ENCODE measurements at places on chromosomes 1 and 21.
A peak's percentile ranks its signal among the peaks of the same experiment; 100 is the strongest.

DNA sequence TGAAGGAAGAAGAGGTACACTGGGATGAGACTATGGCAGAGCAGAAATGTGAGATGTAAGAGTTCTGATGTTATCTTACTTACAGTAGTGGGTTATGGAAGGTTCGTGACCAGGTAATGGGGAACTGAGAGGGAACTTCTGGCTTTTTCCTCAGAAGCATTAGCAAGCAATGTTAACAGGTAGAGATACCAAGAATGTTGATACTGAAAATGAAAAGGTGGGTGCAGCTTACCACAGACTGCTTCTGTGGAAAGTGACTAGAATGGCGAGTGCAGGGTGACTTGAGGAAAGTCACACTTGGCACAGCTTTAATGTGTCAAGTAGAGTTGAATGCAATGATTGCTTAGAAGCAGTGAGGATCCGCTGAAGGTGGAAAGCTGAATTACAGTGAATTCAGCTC lies 70.8 kb downstream of the PLA2G4A start:
- no peak for DNase-seq

DNA sequence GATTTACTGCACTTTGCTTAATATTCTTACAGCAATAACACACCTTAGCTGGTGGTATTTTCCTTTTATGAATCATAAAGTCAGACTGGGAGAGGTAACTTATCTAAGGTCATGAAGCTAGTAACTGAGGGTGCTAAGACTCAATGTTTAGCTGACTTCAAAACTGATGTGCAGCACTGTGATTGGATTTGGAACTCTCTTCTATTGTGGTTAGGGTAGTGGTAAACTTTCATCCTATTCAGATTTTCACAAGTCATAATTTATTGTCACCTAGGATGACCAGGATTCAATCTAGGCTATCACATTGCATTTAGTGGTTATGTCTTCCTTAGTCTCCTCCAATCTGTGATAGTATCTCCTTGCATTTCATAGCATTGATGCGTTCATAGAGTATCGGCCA lies 18.9 kb downstream of the EPB41 start:
- DNase-seq, result no peak

DNA sequence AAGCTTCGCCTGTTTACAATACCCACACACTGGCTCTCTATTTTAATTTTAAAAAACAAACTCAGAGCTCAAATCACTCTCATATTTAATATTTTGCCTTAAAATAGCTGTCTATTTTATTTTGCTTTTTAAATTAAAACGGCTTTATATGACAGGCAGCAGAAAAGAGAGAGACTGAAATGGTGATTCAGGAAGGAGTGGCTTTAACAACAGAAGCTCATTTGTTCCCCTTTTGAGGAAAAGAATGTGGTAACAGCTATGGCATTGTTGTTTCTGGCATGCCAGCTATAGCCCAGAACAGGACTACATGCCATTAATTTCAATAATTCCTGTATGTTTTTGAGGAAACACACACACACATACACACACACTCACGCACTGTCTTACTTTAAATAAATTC lies 234.2 kb upstream of the PTBP2 start:
- no peak for DNase-seq

DNA sequence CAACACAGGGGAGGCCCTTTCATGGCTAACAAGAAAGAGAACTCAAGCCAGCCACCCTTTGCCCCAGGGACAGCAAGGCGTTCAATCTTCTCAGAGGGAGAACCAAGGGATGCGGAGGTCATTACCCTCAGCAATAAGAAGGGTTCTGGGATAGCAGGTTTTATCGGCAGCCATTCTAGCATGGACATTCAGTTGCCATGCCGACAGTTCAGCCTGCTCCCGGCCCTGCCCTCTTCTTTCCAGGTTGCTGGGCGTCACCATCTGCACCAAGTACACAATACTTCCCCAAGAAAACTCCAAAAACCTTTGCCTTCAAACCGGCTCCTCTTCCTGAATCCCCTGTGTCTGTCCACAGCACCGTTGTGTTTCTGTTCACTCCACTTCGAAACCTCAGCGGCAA lies 47.1 kb downstream of the SYT2 start:
- no peak for DNase-seq

GRCh38 chr1:202791077-202791747 lies 17.0 kb downstream of the KDM5B start:
- peak; percentile 30 for DNase-seq

- DNase-seq, result peak; percentile 54
These were observed 30.9 kb downstream of the WNT3A start for GRCh38 chr1:228037401-228038386.

DNA sequence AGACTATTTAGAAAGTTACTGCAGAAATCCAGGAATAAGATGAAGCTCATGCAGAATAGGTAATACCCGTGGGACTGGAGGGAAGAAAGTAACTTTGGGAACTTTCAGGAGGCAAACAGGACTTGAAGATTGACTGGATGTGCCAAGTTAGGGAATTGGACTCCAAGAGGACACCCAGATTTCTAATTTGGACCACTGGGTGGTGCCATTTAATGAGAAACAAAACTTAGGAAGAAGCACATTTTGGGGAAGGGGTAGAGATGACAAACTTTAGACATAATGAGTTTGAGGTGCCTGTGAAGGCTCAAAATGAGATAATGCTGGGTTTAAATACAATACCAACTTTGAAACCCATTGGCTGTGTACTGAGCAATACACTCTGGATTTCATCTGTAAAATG lies 3.3 kb upstream of the B4GALT3 start:
- DNase-seq, result no peak

DNA sequence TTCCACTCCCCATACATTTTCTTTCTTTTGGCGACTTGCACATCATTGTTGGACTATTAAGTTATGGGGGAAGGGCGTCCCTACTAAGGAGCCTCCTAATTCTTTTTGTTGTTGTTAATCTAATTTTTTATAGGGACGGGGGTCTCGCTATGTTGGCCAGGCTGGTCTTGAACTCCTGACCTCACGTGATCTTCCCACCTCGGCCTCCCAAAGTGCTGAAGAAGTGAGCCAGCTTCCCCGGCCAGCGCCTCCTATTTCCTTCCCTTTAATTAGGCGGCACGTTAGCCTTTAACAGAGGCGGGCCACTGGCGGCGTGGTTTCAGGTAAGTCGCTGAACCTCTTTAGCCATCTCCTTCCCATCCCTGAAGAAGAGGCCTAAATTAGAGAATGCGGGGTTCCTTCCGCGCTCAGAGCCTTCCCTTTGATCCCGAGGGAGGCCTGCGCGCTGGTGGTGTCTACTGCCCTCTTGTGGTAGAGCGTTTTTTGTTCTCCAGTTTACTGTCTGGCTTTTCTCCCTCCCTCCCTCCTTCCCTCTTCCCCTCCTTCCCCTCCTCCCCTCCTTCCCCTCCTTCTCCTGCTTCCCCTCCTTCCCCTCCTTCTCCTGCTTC lies 38.1 kb downstream of the TNFRSF9 start:
- DNase-seq, result peak; percentile 70

GRCh38 chr1:151720974-151721787 lies at the start of gene RIIAD1:
Gene RIIAD1 (plus strand): TSS chr1:151721522. CDS start chr1:151721537, 15 bp downstream.
- DNase-seq, result peak; percentile 61

DNA sequence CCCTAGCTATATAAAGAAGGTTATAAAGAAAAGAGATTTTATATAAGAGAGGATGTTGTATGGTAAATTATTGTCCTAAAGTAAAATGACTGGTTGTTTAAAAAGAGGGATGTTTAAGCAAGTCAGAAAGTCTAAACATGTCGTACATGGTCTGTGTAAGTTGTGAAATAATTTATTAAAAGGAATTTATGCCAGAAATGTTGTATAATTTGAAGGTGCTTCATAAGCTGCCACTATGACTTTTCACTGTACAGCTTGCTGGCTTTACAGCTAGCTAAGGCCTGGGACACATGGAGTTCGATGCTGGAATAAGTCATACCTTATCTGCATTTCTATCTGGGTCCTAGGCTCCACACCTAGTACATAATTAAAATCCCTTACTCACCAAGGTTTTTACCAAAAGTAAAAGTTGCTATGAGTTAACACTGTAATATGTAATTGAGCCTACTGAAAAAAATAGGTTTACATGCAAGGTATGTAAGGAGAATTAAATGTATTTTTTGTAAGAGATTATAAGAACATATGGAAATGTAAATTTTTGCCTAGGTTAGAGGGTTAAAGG lies 59.0 kb upstream of the EDEM3 start:
- DNase-seq, result peak; percentile 14

DNA sequence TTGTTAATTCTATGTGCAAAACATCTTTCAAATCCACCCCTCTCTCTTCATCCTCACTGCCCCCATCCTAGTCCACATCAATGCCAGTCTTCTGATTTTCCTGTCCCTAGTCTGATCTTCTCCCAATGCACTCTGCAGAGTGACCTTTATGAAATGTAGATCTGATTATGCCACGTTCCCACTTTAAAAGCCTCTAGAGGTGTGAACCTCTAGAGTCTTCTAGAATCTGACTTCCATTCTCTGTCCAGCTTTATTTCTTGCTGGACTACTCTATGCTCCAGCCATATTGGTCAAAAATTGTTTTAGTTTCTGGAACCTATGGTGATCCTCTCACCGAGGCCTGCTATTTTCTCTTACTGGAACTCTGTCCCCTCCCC lies 32.5 kb downstream of the ZNF648 start:
- no peak for DNase-seq

DNA sequence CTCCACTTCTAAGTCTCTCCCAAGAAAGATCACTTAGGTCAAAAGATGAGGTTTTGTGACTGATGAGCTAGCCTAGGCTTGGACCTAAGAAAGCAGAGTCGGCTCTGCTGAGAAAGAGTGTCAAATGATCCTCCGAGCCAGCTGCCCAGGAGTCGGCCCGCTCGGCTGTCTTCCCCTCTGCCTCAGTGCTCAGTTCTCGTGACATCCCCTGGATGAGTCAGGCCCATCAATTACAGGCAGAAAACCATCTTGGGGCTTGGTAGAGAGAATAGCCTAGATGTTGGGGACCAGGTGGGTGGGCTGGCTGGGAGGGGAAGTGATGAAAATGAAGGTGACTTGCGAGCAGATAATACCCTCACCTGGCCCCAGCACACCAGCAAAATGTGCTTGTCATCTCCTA lies 60.5 kb downstream of the SLC66A1 start:
- no peak for DNase-seq

DNA sequence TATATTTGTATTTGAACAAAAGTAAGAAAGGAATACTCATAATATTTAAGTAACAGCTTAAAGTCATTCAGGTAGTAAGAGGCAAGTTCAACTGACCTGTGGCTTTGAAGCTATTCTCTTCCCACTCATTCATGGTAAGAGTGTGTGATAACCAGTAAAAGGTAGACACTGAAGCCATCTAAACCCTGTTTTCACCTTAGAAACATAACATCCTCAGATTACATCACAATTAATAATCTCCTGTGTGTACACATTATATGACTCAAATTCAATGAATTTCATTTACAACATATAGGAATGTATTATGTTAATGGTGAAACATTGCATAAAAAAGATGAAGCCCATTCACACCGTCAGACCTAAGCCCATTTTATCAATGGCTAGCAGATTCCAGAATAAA lies 364.8 kb upstream of the SNX7 start:
- no peak for DNase-seq

GRCh38 chr21:43361493-43362296 lies 65.2 kb downstream of the SIK1 start:
- peak; percentile 17 for DNase-seq

DNA sequence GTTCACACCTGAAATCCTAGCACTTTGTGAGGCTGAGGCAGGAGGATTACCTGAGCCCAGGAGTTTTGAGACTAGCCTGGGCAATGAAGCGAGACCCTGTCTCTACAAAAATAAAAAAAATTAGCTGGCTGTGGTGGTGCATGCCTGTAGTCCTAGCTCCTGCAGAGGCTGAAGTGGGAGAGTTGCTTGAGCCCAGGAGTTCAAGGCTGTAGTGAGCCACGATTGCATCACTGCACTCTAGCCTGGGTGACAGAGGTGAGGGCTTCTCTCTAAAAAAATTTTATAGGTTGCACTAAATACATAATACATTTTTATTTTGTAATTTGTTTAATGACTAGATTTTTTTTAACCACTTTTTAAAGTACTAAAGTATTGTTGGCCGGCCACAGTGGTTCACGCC lies 6.1 kb downstream of the PARK7 start:
- DNase-seq, result no peak

DNA sequence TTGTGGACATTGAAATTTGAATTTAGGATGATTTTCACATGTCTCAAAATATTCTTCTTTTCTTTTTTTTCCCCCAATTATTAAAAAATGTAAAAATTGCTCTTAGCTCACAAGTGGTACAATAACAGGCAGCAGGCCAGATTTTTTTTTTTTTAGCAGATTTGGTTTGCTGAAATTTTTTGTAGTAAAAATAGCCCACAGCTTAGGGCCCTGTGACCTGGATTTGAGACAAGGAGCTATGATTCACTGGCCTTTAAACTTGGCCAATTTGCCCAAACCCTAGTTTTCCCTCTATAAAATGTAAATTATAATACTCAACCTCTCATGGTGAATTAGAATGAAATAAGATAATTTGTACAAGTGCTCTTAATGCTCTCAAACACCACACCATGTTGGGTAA lies 253.8 kb downstream of the DYRK1A start:
- no peak for DNase-seq

DNA sequence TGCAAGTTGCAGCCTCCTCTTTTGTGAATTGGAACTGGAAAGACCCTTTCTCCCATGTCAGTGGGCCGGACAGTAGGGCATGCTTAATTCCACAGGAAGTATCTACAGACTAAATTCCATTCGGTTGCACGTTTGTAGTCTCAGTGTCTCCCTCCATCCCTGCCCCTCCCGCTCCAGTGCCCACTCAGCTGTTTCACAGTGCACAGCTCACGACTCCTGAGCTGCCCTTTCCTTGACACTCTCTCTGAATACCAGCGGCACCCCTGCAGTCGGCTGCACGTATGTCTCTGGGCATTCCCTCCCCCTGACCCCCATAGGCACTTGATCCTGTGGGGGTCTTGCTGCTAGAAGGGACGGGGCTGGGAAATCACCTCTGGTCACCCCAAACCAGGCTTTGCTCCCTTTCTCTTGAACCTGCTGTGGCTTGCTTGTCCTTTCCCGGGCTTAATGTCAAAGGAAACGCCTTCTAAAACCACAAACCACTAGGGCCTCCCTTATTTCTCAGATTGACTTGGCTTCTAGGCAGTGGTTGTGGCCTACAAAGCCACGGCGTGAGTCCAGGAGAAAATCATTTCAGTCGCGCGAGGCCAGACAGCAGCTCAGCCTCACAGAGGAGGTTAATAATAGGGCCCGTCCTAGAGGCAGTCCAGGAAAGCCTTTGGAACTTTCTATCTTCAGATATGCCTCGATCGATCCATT lies 365.3 kb upstream of the PROX1 start:
- no peak for DNase-seq

DNA sequence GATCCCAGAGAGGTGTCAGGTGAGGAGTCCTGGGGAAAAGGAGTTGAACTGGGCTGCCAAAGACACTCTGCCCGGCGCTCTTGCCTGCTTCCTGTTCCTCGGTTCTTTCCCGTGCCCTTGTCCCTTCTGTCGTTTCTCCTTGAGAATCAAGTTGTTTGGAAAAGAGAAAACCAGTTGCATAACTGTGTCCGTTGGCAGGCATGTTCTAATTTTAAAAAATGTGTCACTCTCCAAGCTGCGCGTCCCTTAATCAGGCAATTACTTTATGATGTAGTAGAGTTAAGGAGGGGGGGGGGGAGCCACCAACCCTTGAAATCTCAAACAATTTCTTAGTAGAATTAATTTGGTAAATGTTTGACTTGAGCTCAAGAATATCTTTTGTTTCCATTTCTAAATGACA lies 105.9 kb upstream of the IGSF21 start:
- no peak for DNase-seq

All from common myeloid progenitor, CD34-positive (primary cell).